Hematopoietic multipotent progenitor cell treated with erythropoietin and hydrocortisone succinate and interleukin-3 and kit ligand, for 6 days (in vitro differentiated cells): ENCODE measurements at places on chromosomes 4 and X.

DNA sequence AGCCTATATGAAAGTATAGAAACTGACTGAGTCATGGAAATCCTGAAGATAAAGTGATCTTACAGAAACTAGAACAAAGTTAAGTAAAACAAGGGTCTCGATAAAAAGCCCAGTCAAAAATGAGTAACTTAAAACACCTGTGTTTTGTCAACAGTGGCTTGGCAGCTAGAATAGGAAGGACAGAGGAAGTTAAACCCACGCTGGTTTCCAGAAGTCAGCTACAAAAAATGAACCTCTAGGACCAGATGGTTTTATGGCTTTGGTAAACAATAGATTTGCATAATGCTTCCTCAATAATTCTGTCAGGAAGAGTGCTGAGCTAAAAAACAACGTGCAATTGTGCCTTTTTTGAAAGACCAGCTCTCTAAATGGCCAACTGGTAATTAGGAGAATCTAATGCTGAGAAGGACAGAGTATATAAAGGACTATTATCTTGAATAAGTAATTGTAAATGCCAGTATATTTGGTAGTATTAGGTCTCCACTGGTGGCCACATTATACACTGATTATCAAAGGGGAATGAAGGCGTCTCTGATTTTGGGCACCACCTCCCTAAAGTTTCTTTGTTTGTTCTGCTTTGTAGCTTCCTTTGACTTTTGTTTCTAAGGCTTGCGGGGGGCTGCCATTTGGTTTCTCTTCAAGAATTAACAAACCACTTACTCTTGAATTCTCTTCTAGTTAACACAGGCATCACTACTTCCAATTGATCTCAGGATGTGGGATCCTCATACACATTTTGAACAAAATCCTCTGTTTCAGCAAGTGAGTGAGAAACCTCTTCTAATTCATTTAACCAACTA, 72.2 kb upstream of the PPP3CA start:
- DNase-seq, result no peak

- no peak for DNase-seq
These were observed 21.1 kb downstream of the GRPR start for GRCh38 chrX:16144420-16144819.

DNA sequence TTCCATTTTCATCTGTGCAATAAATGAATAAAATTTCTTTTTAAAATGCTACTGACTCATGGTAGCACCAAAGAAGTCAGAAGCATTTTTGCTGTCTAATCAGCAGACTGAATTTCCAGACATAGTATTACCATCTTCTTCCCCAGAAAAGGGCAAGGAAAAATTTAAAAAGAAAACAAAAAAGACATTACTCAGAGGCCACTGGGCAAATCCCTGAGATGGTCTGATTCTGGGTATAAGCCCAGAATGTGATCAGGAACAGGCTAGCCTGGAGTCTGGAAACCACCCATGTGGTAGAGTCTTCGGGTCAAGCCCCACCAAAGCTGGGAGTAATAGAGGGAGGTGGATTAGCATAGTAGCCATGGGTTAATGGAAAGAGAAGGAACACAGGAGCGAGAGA, 342.8 kb downstream of the FBXW7 start:
- no peak for DNase-seq

DNA sequence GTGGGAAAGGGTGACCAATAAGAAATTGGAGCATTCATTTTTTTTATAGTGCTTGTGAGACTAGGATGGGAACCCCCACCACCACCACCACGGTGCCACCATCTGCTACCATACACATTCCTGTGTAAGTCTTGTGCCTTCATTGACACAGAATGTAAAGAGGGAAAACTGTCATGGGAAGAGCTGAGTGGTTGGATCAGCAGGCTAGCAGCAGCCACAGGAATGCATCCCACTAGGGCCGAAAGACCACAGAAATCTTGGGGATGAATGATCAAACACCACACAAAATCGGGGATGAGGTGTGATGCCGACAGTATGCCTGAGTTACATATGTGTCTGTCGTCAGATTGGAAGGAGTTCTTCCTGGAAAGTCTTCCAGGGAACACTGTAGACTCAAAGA, 69.2 kb downstream of the SRPX start:
- no peak for DNase-seq

- no peak for DNase-seq
These were observed 27.3 kb downstream of the MAN2B2 start for GRCh38 chr4:6602289-6602688.
